ENCODE measurements at places on chromosomes 4 and X.

- no peak for DNase-seq
Observed at GRCh38 chr4:109576462-109576861, 16.4 kb downstream of the MCUB start.

DNA sequence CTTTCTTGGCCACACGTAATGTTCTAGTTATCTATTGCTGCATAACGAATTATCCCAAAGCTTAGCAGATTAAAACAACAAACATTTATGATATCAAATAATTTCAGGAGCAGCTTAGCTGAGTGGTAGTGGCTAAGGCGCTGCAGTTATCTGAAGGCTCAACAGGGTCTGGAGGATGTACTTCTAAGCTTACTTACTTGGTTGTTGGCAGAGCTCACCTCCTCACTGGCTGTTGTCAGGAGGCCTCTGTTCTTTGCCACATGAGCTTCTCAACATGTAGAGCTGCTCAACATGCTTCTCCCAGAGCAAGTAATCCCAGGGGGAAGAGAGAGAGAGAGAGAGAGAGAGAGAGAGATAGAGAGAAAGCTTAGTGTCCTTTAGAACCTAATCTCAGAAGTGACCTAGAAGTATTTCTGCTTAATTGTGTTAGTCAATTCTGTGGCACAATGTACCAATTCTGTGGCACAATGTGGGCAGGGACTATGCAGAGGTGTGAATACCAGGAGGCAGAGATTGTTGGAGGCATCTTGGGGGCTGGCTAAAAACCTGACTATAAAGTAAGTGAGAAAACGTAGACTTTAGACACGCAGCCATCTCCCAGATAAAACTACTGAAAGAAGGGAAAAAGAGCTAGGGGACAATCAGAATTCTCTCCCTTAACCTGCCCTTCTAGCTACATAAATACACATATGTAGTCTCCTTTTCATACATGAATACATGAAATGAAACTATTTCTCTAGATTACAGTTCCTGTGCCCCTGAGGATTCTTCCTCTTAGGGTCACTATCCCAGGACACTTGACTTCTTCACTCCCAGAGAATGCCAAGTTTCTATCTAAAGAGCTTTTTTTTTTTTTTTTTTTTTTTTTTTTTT, 40.2 kb downstream of the HOPX start:
- DNase-seq: no peak

- no peak for DNase-seq
Observed at GRCh38 chrX:153779891-153780677, 757 bp upstream of the SRPK3 start.

DNA sequence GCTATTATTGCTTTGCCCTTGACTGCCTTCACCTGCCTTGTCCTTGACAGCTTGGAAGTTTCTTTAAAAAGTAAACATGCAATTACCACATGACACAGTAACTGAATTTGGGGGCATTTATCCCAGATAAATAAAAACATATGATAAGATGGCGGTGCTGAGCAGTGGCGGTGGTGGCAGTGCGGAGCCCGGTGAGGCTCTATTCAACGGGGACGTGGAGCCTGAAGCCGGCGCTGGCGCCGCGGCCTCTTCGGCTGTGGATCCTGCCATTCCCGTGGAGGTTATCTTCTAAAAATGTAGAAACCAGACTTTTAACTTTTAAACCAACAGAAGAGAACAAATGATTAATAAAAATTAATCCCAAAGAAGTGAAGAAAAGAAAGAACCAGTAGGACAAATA, 59.7 kb upstream of the ZDHHC15 start:
- no peak for DNase-seq

DNA sequence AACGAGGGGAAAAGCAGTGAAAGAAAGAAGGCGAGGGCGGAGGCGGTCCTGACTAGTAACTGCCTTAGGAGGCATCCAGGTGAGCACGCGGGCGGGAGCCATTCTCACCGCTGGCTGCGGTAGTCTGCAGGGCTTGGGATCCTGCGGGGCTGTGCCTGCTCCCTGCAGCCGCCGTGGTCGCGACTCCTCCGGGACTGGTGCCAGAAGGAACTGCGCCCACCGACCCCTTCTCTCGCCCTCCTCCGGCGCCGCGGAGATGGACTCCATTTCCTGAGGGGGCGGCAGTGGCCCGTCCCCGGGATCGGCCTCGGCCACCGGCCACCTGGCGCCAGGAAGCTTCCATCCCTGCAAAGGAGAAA, 543 bp downstream of the NFXL1 start:
- peak; percentile 5 for DNase-seq

GRCh38 chr4:37453999-37454800, 209.7 kb downstream of the NWD2 start:
- no peak for DNase-seq

DNA sequence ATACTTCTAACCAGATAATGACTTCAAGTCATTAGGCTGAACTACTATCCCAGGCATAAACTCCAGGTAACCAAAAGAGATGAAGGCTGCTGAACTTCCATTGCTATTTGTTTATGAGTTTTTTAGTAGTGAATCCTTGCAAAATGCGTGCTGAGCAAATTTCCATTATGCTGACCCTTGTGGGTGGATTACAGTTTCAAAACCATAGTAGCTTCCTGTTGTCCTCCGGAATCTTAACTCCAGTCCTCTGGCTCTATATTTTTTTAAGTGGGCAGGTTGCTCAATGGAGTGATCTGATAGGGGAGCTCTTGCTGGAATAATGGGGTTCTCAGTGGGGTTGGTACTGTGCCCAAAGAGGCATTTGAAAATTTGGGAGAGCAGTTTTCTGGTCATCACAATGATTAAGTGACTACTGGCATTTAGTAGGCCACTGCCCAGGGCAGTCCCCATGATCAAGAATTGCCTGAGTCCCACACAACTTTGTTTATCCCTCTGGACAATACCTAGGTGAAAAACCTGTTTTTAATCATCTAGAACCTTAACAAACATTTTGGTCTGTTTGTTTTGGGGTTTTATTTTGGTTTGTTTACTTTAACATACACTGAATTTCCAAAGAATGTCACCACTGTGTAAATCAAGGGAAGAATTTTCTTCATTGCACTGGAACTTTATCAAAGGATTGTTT, 302.3 kb upstream of the GATB start:
- DNase-seq: no peak

- no peak for DNase-seq
Observed at GRCh38 chr4:112296949-112297880, at the start of gene ALPK1. TSS of gene ALPK1 (plus strand) at chr4:112297369.

DNA sequence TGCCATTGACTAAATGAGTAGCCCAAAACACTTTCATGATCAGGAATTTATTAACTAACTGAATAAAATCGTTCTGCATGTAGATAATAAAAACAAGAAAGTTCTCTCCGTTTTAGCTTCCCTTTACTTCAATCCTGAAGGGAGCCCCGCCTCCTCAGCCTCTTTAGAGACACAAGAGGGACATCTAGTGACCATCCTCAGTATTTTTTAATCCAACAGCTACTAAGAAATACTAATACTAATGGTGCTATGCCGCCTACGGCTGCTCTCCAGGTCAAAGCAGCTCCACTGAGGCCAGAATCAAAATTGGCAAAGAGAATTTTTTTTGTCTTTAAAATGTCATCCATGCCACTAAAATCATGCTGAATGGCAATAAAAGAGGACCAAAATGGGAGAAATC, 3.2 kb upstream of the PCDH19 start:
- DNase-seq: no peak

DNA sequence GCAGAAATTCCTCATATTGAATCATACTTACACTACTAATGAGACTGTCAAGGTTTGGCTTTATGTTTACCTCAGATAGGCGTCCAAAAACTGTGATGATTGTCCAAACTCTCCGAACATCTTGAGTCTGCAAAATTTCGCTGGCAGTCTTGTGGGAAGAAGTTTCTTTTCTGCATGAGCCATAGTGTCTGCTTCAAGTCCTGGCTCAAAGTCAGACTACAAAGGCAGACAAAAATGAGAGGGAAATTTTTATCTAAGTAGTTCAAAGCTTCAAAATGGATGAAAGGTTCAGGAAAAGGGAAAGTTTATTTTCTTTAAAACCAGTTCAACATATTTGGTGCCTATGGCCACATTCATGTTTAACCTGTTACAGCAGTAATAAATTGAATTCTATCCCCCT, 40.7 kb downstream of the PALLD start:
- DNase-seq: no peak

GRCh38 chr4:151045907-151046306, 30.8 kb upstream of the LRBA start:
- no peak for DNase-seq

- DNase-seq: no peak
Observed at GRCh38 chr4:158814636-158815330, 46.0 kb downstream of the FNIP2 start.

DNA sequence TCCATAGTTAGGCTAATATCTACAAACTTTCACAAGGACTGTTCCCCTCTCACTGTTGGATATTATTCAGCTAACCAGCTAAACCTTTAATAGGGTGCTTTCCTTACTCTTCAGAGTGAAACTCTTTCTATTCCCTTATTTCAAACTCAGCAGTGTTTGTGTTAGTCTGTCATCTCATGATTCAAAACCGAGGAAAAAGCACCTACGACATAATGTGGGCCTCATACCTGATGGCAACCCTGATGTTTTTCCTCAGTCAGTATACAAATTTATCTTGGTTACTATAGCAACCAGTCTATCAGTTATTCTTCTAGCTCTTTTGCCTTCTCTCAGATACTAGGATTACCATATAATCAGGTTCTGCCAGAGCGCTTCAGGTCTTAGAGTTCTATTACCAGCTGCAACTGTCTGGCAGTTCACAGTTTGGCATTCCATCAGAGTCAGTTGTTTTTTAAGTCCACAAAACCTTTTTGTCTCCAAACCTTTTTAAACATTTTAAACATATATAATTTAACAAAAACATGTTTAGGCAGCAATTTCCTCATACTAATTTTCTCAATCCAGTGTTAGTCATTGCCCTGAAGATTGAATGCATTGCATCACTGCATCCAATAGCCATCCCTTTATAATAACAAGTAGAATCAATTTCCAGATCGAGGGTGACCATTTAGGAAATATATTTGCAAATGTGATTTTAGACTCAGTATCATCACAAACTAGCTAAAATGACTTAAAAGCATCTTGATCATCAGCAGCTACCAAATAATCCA, 7.4 kb downstream of the WDR44 start:
- DNase-seq: no peak

DNA sequence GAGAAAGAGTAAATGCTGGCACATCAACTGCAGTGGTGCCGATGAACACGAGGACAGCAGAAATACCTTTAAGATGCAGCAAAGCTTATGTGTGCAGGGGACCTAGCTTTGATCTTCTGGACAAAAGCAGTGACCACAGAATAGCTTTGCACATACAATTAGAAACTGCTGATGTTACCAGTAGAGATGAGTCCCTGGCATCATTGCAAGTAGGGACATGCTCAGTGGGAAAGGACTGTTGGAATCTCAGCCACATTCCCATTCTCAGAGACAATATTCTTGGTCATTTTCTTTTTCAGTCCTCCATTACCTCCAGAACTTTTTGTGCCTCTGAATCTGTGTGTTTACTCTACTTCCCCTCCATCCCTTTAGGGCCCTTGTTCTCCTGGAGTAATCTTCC, 16.9 kb upstream of the PDLIM3 start:
- no peak for DNase-seq

GRCh38 chrX:24877854-24878650, 137.7 kb downstream of the ARX start:
- no peak for DNase-seq

DNA sequence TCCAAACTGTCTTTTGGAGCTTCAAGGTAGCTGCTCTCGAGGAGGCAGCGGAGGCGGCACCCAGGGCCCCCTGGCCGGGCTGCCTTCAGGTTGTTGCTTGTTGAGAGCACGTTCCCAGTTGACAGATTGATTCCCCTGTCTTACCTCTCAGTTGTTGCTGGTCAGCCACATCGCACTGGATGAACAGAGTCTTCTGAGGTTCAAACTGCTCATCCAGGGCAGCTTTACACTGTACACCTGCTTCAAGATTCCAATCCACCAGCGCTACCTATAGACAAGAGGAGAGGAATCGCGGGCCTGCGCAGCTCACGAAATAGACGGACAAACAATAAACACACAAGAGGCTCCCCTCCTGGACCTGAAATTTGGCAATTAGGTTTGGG, 497 bp downstream of the HPGD start:
- no peak for DNase-seq

DNA sequence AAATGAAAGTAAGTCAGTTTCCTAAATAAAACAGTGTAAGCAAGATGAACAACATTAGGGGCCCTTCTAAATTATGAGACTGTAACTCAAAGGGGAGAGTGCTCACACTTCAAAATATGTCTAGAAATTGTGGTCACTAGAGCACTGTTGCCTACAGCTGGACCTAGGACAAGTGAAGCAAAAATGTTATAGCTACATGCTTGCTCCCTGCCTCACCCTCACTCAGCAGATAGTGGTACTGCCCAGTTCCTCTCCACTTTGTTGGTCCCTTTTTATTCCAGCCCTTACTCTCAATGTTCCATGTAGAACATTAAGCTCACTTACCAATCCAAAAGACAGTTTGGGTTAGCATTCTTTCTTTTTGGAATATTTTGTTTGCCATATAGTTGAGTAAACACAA, 147.3 kb downstream of the GRIA3 start:
- DNase-seq: no peak

- no peak for DNase-seq
Observed at GRCh38 chrX:68121371-68121770, 311.9 kb downstream of the OPHN1 start.

DNA sequence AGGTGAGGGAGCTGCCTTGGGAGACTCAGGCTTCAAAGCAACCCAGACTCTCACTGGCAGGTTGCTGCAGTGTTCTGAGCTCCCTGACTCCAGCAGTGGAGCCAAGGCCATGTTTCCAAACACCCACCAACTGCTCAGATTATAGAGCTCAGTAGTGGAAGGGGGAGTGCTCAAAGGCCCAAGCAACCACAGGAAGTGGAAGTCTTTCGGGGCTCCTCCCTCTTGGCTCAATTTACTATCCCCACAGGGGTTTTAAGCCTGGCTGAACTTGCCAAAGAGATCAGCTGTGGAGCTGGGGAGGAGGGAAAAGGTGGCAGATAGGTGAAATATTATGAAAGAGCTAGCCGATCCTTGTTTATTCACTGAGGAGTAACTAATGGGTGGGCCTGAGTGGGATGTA, 82.5 kb downstream of the HPRT1 start:
- DNase-seq: no peak

GRCh38 chr4:1192091-1192492, 19.7 kb upstream of the SPON2 start:
- no peak for DNase-seq

- DNase-seq: no peak
Observed at GRCh38 chrX:41958861-41959260, 35.5 kb upstream of the CASK start.

DNA sequence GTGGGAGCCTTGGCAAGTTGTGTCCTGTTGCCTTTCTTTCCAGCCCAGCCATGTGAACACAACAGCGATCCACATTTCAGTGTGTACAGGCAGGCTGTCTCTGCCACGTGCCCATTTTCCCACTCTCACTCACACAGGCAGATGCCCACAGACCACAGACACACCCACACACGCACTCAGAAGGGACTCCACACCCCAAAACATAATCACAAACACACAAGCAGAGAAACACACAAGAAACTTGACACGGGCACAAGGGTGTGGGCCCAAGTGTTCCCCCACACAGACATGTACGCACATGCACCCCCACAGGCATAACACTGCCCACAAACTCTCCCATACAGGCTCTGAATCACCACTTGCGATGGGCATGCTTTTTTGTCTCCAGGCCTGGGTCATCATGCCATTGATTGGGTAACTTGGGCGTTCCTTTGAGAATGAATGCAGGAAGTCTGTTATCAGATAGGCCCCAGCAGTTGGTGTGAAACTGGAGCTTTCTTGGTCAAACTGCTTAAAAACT, 84.3 kb downstream of the NBDY start:
- peak; percentile 16 for DNase-seq

- no peak for DNase-seq
Observed at GRCh38 chr4:57287687-57288604, 177.8 kb upstream of the IGFBP7 start.

- no peak for DNase-seq
Observed at GRCh38 chrX:72308209-72308565, 2.5 kb upstream of the CITED1 start.

Data from stimulated activated CD8-positive, alpha-beta memory T cell treated with anti-CD3 and anti-CD28 coated beads, Interleukin-4, amount 100 ng/mL, for 1 hour (primary cell).